ENCODE measurements at places on chromosomes 16 and 17.
A peak's percentile ranks its signal among the peaks of the same experiment; 100 is the strongest.

DNA sequence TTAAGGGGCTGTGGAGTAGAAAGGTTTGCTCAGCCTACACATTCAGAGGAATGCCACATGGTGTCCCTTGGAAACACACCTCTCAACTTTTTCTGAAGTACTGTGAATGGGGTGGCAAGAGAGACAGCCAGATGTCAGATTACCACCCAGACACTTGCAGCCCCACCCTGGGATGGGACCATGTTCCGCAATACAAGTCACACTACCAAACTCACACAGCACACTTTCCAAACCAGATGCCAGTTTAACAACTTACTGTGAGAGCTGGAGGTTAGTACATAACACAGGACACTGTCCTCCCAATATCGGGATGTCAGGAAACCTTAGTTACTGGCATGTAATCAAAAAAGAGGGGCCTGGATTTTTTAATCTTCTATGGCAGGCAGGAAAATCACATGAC, 7.9 kb downstream of the USP7 start:
- no peak for DNase-seq

DNA sequence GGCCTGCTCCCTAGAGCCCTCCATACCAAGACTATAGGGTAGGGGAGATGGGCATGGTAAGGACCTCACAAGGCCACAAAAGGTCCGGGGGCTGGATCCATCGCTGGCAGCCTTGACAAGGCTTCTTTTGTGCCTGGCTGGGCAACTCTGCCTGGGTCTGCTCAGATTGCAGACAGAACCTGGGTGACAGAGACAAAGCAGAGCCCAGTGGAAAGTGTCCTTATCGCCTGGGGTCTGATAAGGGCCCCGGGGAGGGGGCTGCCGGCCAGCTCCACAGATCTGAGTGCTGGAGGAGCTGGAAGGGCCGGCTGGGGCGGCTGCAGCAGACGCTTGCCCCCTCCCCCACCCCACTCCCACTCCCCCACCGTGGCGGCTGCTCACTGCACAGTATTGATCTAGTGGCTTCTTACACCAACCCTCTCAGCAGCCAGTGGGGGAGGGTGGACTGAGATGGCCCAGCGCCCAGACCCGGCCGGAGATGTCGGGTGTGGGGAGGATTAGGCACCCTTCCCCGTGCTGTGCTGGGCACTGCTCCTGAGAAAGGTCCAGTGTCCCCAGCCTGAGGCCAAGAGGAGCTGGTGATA, 7.2 kb downstream of the MMP15 start:
- DNase-seq, result no peak

DNA sequence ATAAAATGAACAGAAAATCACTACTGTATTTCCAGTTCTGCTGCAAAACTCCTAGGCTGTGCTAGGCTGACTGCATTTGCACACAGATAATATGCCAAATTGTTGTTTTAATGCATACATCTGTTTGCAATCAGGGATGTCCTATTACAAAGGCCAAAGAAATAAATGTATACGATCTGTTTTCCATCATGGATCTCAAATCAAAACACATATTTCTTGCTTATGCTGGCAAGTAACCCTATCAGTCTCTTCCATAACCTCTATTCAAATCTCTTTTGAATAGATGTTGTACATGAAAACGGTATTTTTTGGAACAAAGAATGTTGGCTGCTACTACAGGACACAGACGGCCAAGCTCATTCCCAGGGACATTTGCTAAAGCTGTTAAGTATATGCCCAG, 56.6 kb downstream of the DUSP14 start:
- peak; percentile 9 for DNase-seq

GRCh38 chr16:81384006-81384405, 60.6 kb upstream of the CMIP start:
- no peak for DNase-seq

DNA sequence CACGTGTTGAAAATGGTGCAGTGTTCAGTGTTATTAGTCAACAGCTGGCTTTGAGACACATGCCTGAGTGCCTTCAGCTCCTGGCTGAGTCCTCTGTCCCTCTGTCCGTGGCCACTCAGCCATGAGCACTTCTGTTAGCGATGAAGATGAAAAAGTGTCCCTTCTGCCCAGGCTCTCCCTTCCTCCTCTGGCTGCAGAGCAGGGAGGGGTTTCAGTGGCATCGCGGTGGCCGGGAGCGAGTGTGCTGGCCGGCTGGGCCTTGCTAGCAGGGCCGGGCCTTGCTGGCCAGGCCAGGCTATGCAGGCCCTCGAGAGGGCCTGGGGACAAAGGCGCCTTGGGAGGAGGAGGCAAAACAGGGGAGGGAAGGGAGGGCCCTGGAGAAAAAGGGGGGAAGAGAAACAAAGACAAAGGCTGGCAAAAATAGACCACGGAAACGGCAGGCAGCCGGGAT, 47.7 kb downstream of the CMIP start:
- DNase-seq, result peak; percentile 61

- no peak for DNase-seq
These were observed 30.0 kb downstream of the TBC1D16 start for GRCh38 chr17:80005360-80006338.

- DNase-seq, result peak; percentile 87
These were observed 2.4 kb downstream of the TANC2 start for GRCh38 chr17:62968445-62968923.

- DNase-seq, result no peak
These were observed 9.7 kb downstream of the DRC7 start for GRCh38 chr16:57704011-57704904.

DNA sequence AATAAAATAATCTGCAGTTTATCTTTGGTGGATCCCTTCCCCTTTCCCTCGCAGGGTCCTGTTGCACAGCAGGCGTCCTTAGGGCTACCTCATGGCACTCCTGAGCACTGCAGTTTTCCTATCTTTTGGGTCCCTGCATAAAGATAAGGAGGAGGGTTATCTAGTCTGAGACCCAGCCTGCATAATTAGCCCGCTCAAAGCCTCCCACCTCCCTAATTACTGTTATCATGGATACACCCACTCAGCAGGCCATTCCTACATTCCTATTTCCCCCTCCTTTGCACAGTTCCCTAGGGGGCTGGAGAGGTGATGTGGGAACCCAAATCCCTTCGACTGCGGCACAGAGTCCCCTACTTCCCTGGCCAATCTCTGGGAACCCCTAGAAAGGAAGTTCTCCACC, 5.1 kb upstream of the CLUH start:
- DNase-seq, result no peak
